ENCODE measurements at places on chromosomes 5 and 9. TPM values are rescaled to one million over a fixed set of nuclear protein-coding genes. Genes with fewer than 3 reads are reported as not detected.

Gene ZCCHC9
- total RNA-seq, result 18.8 TPM

Gene TERT
- total RNA-seq, result 0.21 TPM

- no peak for DNase-seq
These were observed 77.8 kb downstream of the BAAT start for GRCh38 chr9:101307051-101307450.

DNA sequence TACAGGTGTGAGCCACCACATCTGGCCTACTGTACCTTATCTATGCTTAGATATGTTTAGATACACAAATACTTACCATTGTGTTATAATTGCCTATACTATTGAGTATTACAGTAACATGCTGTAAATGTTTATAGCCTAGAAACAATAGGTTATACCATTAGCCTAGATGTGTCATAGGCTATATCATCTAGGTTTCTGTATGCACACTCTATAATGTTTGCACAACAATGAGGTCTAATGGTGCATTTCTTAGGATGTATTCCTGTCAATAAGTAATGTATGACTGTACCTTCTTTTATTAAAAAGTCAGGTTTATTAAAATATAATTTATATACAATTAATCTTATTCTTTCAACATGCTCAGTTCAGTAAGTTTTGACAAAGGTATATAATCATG, 683.1 kb downstream of the LRRC70 start:
- no peak for DNase-seq

DNA sequence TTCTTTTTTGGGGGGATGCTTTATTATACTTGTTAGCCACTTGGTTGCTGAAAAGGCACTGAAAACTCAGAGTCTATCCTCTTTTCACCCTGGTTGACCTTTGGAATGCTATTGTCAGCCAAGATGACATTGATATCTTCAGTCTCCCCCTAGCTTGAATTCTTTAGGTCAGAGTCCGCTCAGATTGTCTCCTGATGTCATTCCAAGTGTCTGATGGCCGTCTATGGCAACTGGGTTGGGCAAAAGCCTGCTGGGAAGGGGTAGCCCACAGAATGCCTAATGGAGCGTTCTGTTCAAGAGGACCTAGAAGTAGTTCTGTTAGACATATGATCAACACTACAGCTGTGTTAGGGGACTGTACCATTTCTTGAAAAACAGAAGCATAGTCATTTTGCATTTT, 9.7 kb upstream of the MEF2C start:
- DNase-seq, result no peak

Gene PDE8B
- total RNA-seq, result 0.33 TPM

- no peak for DNase-seq
These were observed 3.2 kb downstream of the SH3PXD2B start for GRCh38 chr5:172450861-172451695.

- DNase-seq, result no peak
These were observed 66.2 kb downstream of the MPDZ start for GRCh38 chr9:13213337-13213736.

Gene ANAPC2
- 18.8 TPM for total RNA-seq

DNA sequence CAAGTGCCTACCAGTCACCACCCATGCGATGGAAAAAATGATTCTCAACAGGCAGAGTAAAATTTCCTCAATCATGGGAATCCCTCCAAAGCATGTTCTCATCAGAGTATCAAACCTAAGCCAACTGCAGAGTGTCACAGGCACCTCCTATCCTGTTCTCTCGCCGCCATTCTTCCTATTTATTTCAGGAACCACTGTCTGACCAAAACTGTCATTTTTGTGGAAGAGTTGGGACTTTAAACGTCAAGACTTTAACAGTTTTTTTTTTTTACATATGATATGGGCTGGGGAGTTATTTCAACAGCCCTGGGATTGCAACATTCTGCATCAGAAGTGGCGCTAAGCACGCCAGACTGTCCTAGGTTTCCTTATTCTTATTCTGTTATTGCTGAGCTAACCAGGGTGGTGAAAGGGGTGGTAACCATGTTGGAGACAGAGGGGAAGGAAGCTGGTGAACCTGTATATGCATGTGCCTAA, 29.5 kb downstream of the PFDN1 start:
- no peak for DNase-seq

- no peak for DNase-seq
These were observed 38.9 kb downstream of the WNK2 start for GRCh38 chr9:93222890-93223259.

Gene ARHGEF39
- total RNA-seq, result 1.2 TPM

GRCh38 chr9:87088621-87089365, 141.5 kb upstream of the GAS1 start:
- DNase-seq, result no peak

Gene STKLD1
- total RNA-seq, result 0.27 TPM

DNA sequence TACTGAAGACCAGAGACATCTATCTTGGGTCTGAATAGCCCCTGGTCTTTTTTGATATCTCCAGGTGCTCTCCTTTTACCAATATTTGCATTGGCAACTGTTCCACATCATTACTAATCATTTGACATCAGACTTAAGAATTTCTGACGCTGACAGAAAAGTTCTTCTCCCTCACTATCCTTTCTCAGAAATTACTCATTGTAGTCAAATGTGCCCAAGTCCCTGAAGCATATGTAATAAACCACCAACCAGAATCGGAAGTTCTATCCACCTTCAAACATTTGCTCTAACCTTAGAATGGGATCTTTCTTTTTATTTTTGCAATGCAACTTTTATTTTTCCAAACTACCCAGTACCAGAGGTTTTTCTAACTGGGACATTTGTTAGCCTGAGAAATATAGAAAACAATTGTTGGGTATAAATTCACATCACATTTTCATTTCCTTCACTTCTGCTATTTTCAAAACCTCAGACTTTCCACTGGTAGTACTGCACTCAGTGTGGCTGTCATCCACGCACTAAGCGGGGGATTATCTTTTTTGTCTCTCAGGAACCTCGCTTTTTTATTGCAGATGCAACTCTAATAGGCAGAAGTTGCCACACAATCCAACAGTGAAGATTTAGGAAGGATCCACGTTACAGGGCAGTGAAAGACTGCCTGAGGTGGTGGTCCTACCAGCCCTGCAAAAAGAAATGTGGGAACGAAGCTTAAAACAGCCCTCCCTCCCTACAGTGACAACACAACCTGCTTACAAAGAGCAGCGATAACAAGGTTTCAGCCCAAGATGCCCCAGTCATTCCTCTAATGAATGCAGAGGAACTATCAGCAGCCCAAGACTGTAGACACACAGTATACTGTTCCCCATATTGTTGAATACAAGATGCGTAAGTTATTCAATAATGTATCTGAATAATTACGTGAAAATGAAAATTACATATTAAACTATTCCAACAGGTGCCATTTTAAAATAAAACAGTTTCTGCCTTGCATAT, 201.2 kb downstream of the EBF1 start:
- DNase-seq, result no peak

- no peak for DNase-seq
These were observed 105.2 kb downstream of the CDH10 start for GRCh38 chr5:24539613-24540012.

- no peak for DNase-seq
These were observed 98.1 kb downstream of the KDM4C start for GRCh38 chr9:6855860-6856259.

Gene RUFY1
- total RNA-seq, result 43.8 TPM

- DNase-seq, result no peak
These were observed 24.0 kb upstream of the EPB41L4B start for GRCh38 chr9:109344866-109345265.

DNA sequence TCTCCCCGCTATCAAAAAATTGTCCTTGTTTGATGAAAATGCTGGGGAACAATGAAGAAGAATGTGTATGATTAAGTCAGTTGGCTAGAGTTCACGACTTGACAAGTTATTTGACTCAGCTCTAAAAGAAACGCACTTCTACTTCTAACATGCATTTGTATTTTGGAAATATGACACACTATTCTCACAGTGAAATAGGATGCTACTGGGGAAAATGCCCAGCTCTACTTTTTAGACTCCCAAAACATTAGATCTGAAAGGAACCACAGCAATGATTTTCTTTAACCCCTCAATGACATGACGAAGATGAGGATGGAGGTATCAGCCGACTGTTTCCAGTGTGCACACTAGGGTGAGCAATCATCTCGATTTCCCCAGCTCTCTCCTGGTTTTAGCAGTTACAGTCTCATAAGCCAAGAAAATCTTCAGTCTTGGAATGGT, 83.6 kb upstream of the PCSK1 start:
- no peak for DNase-seq

- DNase-seq, result no peak
These were observed 24.1 kb downstream of the PRDM6 start for GRCh38 chr5:123113136-123113535.

GRCh38 chr5:77443670-77444069, 48.4 kb downstream of the WDR41 start:
- DNase-seq, result no peak

GRCh38 chr5:83752700-83753099, 32.0 kb upstream of the HAPLN1 start:
- no peak for DNase-seq

DNA sequence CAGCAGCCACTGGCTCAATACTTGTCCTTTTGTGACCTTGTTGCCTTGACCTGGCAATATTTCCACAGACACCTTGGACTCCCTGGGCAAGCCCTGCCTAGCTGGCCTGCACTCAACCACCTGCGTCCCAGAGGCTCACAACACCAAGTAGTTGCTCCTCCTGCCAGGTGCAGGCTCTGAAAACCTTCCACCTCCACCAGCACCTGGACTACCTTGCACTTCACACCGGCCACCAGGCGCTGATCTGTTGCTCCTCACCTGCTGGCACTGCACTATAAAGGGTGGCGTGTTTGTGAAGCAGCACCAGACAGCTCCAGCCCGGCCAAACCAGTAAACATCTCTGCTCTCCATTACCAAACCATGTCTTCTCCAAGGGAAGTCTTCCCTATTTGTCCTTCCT, 997.7 kb downstream of the PTPRD start:
- DNase-seq, result no peak

Gene F2RL2
- total RNA-seq, result 2.0 TPM

DNA sequence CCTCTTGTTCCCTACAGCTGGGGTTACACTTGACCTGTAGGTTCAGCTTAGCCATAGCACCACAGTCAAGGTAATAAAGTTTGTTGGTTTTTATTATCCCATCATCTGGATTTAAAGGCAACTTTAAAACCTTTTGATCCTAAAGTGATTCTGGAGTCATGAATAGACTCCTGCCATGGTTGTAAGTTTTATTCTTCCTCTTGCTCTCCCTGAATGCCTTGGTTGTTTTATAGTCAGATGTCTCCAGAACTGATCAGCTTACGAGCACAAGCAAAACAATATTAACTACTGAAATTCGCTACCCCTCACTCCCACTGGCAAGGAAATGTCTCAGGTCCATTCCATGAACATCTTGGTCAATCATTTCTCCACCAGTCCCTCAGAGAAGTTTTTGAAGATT, 1328.6 kb downstream of the PTPRD start:
- no peak for DNase-seq

Gene SERF1B
- total RNA-seq, result 56.0 TPM

DNA sequence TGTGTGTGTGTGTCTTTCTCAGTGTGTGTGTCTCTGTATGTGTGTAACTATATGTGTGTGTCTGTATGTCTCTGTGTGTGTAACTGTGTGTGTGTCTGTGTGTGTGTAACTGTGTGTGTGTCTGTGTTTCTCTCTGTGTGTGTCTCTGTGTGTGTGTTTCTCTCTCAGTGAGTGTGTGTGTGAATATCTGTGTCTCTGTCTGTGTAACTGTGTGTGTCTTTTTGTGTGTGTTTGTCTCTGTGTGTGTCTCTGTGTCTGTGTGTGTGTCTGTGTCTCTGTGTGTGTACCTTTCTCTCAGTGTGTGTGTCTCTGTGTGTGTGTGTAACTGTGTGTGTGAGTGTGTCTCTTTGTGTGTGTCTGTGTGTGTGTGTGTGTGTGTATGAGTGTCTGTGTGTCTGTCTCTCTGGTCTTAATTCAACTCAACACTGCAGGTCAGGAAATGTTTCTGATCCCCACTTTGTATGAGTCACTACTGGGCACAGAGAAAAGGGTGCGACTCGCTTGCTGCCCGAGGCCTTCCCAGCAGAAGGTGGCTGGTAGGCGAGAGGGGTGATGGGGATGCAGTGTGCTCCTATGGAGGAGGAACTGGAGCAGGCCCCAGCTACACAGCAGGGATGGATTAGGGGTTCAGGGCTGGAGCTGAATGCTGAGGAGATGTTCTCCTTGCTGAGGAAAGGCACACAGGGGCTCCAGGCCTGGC, 52.1 kb downstream of the NSG2 start:
- DNase-seq, result no peak

GRCh38 chr5:39671561-39671961, 246.8 kb upstream of the DAB2 start:
- DNase-seq, result no peak

DNA sequence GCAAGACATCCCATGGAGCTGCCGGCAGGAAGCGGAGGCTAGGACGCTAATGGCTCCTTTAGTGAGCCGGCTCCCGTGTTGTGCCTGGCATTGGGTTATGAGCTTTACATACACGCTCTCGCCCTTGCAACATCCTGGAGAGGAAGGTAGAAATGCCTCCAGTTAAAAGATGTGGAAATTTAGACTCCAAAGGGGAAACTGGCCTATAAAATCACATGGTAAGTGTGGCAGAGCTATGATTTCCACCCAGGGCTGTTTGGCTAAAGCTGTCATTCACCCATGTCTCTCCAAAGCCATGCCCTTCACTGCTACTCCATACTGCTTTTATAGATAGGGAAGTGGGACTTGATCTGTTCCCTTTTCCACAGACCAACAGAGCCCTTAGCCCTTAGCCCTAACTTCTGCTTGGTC, 5.2 kb downstream of the GM2A start:
- DNase-seq, result no peak

DNA sequence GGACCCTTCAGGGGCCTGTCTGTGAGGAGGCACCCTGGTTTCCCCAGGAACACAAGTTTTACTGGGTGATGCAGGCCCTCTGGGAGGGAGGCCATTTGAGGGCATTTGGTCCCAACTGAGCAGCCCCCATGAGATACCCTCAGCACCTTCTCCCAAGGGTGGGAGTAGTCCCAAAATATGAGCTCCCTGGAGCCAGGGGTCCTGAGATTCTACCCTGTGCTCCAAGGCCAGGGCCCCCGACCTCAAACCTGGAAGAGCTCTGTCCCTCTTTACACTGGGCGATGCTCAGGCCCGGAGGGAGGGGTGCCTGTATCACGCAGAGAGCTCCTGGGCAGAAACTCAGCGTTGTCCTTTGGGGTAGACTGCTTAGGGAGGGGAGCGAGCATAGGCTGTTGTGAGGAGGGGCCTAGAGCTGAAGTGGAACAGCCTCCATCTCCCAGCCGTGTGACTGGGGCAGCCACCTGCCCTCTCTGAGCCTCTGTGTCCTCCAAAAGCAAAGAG, 64.0 kb upstream of the SYNPO start:
- DNase-seq, result no peak

GRCh38 chr9:109903515-109904138, 123.6 kb downstream of the PALM2AKAP2 start:
- DNase-seq, result no peak

Measured in kidney epithelial cell (primary cell).